HT-29 (cell line): ENCODE measurements at places on chromosomes 4 and X. TPM values are rescaled to one million over a fixed set of nuclear protein-coding genes. Genes with fewer than 3 reads are reported as not detected.

- DNase-seq: no peak
These were observed 49.9 kb upstream of the NYX start for GRCh38 chrX:41397219-41397618.

GRCh38 chr4:181821039-181822004, 421.9 kb upstream of the TENM3 start:
- DNase-seq: no peak

SMIM10 gene
- not detected in 2 replicates for total RNA-seq

DGKK gene
- total RNA-seq: not detected in 2 replicates
